PC-9 (cell line): ENCODE measurements at places on chromosomes 2 and 18.

DNA sequence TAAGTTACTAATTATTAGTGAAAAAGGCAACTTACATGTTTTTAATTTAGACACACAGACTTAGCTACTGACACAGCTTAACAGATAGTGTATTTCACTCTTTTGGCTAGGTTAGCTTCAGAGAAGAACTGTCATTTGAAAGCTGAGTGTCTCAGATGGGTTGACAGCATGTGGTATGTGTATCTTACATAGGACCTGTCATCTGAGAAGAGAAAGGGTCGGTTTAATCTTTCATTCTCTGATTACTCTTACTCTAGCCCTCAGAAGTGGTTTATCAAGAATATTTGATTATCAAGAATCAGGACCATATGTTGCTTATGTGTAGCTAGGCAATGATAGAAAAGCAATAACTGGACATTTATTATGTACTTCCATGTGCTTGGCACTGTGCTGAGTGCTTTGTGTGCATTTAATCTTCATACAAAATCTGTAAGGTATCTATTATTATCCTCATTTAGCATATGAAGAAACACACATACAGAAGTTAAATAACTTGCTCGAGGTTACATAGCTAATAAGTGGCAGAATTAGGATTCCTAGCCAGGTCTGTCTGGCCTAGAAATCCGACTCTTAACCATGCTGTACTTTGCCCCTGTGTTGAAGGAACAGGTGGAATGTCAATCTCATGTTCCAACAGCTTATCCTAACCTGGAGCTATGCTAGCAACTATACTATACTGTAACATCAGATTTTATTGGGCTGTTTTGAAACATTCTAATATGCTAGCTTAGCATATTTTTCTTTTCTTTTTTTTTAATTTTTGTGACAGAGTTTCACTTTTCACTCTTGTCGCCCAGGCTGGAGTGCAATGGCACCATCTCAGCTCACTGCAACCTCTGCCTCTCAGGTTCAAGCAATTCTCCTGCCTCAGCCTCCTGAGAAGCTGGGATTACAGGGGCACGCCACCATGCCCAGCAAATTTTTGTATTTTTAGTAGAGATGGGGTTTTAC is 28.4 kb downstream of the CFLAR start:
- H3K36me3 ChIP-seq: peaks cover 10% of the 10 kb centered on the region
- H3K4me3 ChIP-seq: no peak overlapping the region
- H3K27ac ChIP-seq: no peak overlapping the region
- H3K27me3 ChIP-seq: no peaks in the 10 kb centered on the region
- H3K4me1 ChIP-seq: peaks cover 16% of the 10 kb centered on the region

DNA sequence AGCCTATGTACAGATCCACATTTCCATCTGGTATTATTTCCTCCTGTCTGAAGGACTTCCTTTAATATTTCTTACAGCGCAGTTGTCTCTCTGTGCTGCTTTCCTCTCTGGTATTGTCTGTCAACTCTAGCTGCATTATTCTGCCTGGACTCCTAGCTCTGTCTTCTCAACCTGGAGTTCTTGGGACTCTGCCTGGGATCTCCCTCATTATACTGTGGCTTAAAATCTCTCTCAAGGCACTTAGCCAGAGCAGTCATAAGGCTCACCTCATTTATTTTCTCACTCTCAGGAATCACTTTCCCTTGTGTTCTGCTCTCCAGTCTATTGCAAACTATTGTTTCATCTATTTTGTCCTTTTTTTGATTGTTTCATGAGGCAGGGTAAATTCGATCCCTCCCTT is 850.4 kb downstream of the ERBB4 start:
- no peak overlapping the region for H3K27ac ChIP-seq
- H3K27me3 ChIP-seq: no peaks in the 10 kb centered on the region
- no peak for DNase-seq
- H3K4me3 ChIP-seq: no peak overlapping the region
- H3K36me3 ChIP-seq: no peaks in the 10 kb centered on the region

DNA sequence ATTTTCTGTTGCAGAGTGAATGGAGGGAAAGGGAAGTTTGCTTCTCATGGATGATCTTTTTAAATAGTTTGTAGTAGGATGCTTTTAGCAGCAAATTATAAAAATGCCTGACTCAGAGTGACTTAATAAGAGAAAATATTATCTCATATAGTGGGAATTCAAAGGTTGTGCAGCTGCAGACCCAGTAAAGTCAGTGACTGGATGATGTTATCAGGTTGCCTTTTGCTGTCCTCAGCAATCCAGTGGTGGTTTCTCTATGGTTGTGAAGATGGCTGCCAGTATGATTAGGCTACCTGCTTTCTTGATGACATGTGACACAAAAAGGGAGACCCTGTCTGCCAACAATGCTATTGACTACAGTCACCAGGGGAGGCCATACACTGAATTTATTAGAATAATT is 184.8 kb downstream of the DIS3L2 start:
- DNase-seq: no peak
- no peaks in the 10 kb centered on the region; the same call in 1 of the 2 replicates for H3K36me3 ChIP-seq
- H3K4me1 ChIP-seq: no peaks in the 10 kb centered on the region
- no peak overlapping the region for H3K4me3 ChIP-seq

GRCh38 chr2:119282996-119283511 is 59.4 kb downstream of the STEAP3 start:
- peaks cover 18% of the 10 kb centered on the region for H3K4me1 ChIP-seq
- H3K27me3 ChIP-seq: no peaks in the 10 kb centered on the region
- DNase-seq: no peak

DNA sequence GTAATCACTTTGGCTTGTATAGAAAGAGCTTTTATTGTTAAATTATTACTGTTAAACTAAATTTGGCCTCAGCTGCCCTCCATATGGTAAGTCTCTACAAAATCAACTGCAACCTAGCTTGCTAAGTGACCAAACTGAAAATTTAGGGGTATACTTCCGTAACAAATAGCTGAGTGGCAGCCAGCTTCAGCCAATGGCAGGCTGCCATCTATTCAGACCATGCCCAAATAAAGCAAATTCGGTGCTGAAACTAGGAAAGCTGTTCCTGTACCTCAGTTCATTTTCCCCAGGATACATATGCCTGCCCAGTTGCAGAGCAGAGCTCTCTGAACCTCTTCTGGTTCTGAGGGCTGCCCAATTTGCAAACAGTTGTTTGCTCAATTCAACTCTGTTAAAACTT is 94.8 kb downstream of the EML6 start:
- no peaks in the 10 kb centered on the region for H3K36me3 ChIP-seq
- H3K27ac ChIP-seq: no peak overlapping the region
- H3K4me1 ChIP-seq: no peaks in the 10 kb centered on the region
- no peaks in the 10 kb centered on the region for H3K27me3 ChIP-seq
- DNase-seq: no peak
- H3K4me3 ChIP-seq: no peak overlapping the region

GRCh38 chr2:206435742-206436141 is 7.6 kb upstream of the ADAM23 start:
- no peaks in the 10 kb centered on the region for H3K27me3 ChIP-seq
- H3K36me3 ChIP-seq: no peaks in the 10 kb centered on the region
- H3K27ac ChIP-seq: no peak overlapping the region
- no peak overlapping the region for H3K4me3 ChIP-seq
- no peaks in the 10 kb centered on the region for H3K4me1 ChIP-seq

GRCh38 chr18:38575023-38575422 is 1009.4 kb upstream of the CELF4 start:
- H3K36me3 ChIP-seq: no peaks in the 10 kb centered on the region
- no peaks in the 10 kb centered on the region for H3K4me1 ChIP-seq
- H3K27me3 ChIP-seq: no peaks in the 10 kb centered on the region
- H3K27ac ChIP-seq: no peak overlapping the region
- no peak overlapping the region for H3K4me3 ChIP-seq

DNA sequence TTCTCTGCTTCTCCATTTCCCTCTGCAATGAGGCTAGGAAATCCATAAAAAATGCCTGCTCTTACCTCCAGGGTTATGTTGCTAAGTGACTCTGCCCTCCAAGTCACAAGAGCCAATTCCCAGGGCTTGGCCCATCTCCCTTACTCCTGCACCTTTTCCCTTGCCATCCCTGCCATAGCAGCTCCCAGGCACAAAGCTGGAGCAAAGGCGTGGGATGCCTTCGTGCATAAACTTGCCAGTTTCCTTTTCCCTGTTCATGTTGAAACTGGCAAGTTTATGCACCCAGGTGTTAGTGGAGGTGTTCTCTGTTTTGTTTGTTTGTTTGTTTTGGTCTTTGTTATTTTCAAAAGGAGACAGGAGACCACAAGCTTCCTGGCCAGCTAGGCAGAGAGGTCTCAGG is 195.1 kb downstream of the ACKR3 start:
- no peaks in the 10 kb centered on the region for H3K27me3 ChIP-seq
- H3K4me1 ChIP-seq: peaks cover 14% of the 10 kb centered on the region
- DNase-seq: peak; percentile 32
- H3K4me3 ChIP-seq: no peak overlapping the region
- H3K36me3 ChIP-seq: no peaks in the 10 kb centered on the region

GRCh38 chr18:11995445-11996189 is 14.3 kb downstream of the IMPA2 start:
- H3K4me1 ChIP-seq: peaks cover 17% of the 10 kb centered on the region
- H3K27me3 ChIP-seq: no peaks in the 10 kb centered on the region
- H3K4me3 ChIP-seq: no peak overlapping the region
- H3K27ac ChIP-seq: no peak overlapping the region
- H3K36me3 ChIP-seq: no peaks in the 10 kb centered on the region
- peak; percentile 49 for DNase-seq

GRCh38 chr18:28469946-28470345 is 293.0 kb upstream of the CDH2 start:
- no peak overlapping the region for H3K4me3 ChIP-seq
- no peaks in the 10 kb centered on the region for H3K27me3 ChIP-seq
- H3K4me1 ChIP-seq: no peaks in the 10 kb centered on the region
- H3K36me3 ChIP-seq: no peaks in the 10 kb centered on the region
- H3K27ac ChIP-seq: no peak overlapping the region

GRCh38 chr18:62525608-62526007 is 2.8 kb downstream of the ZCCHC2 start:
- no peaks in the 10 kb centered on the region for H3K36me3 ChIP-seq
- no peaks in the 10 kb centered on the region for H3K27me3 ChIP-seq
- peaks cover 30% of the 10 kb centered on the region for H3K4me1 ChIP-seq
- DNase-seq: no peak

- no peak overlapping the region for H3K4me3 ChIP-seq
- no peaks in the 10 kb centered on the region for H3K36me3 ChIP-seq
- no peak for DNase-seq
- H3K27me3 ChIP-seq: no peaks in the 10 kb centered on the region
- no peaks in the 10 kb centered on the region for H3K4me1 ChIP-seq
- no peak overlapping the region for H3K27ac ChIP-seq
Measured at GRCh38 chr2:50397992-50398765, 633.8 kb downstream of the NRXN1 start.

GRCh38 chr2:179594268-179595112 is 266.9 kb downstream of the ZNF385B start:
- peaks cover 12% of the 10 kb centered on the region for H3K4me1 ChIP-seq
- no peak overlapping the region for H3K27ac ChIP-seq
- DNase-seq: no peak

DNA sequence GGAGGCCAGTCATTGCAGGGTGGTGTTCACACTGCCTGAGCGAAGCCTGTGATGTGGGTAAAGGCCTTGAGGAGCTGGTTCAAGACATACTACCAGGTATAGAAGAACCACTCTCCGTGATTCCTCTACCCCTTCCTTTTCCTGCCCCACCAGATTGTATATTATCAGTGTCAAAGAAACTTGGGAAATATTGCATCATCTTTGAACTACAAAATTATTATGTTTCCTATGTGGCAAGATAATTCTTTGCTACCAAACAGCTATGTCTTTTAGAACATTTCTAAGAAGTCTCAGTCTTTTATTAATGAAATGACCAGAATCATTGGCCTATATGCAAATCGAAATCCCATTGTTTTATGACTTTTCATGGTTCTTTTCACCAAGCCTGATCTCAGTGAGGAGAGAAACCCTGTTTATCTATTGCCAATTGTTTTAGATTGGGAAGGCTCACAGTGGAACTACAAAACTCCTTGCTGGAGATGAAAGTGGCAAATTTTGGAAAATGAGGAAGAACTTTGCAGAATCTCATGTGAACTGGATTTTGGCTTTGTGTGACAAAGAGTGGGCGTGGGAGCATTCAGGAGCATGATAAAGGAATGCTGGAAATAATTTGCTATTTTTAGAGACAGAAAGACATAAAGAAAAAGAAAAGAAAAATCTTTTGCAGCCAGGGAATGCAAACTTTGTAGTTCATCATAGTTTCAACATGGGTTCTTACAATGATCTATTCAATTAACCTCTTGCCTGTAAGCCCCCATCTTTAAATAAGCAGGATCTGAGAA is 286.9 kb downstream of the INSIG2 start:
- DNase-seq: no peak
- H3K4me3 ChIP-seq: no peak overlapping the region
- H3K27me3 ChIP-seq: no peaks in the 10 kb centered on the region
- no peaks in the 10 kb centered on the region for H3K36me3 ChIP-seq
- no peak overlapping the region for H3K27ac ChIP-seq
- H3K4me1 ChIP-seq: no peaks in the 10 kb centered on the region

DNA sequence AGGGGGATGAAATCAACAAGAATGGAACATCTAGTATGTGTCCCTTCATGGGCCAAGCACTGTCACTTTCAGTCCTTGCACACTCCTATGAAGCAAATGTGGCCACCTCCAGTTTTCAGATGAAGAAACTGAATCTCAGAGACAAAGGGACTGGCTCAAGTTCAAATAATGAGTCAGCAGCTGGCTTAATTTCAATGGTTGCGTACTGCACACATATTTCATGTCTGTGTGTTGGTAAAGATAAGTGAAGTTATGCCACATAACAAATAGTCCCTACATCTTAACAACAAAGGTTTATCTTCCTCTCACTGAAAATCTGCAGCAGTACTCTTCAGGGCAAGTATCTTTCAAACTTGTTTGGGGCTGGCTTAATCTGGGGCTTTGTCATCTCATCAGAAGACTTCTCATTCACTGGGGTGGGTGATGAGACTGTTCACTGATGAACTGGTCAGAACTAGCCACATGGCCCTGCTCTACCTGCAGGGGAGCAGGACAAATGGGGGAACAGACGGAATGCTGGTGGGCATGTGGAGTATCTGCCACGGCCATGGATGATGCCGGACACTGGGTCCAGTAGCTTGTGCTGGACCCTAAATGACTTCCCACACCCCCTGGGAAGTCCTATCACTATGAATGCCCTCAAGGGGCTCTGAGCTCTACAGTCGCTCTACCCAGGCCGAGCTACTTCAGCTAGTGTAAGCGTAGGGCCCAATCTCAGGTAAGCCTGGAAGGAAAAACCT is 263.2 kb downstream of the CYP26B1 start:
- peak; percentile 21 for DNase-seq
- H3K4me3 ChIP-seq: no peak overlapping the region
- peaks cover 35% of the 10 kb centered on the region for H3K4me1 ChIP-seq
- no peaks in the 10 kb centered on the region for H3K36me3 ChIP-seq
- no peak overlapping the region for H3K27ac ChIP-seq

GRCh38 chr2:228017784-228018183 is 146.4 kb downstream of the DAW1 start:
- H3K4me3 ChIP-seq: no peak overlapping the region
- H3K4me1 ChIP-seq: no peaks in the 10 kb centered on the region
- no peaks in the 10 kb centered on the region for H3K36me3 ChIP-seq
- no peak overlapping the region for H3K27ac ChIP-seq
- no peak for DNase-seq
- H3K27me3 ChIP-seq: no peaks in the 10 kb centered on the region

- H3K36me3 ChIP-seq: no peaks in the 10 kb centered on the region
- no peak overlapping the region for H3K27ac ChIP-seq
- peaks cover 16% of the 10 kb centered on the region for H3K4me1 ChIP-seq
- no peak overlapping the region for H3K4me3 ChIP-seq
- no peak for DNase-seq
Measured at GRCh38 chr18:44793194-44793593, 112.5 kb downstream of the SETBP1 start.
